ENCODE measurements at places on chromosomes 5 and 9.
A peak's percentile ranks its signal among the peaks of the same experiment; 100 is the strongest.

GRCh38 chr5:75468593-75468992 lies 42.8 kb downstream of the CERT1 start:
- DNase-seq = no peak

GRCh38 chr5:34657988-34658387 lies 1.9 kb downstream of the RAI14 start:
- no peak for DNase-seq

DNA sequence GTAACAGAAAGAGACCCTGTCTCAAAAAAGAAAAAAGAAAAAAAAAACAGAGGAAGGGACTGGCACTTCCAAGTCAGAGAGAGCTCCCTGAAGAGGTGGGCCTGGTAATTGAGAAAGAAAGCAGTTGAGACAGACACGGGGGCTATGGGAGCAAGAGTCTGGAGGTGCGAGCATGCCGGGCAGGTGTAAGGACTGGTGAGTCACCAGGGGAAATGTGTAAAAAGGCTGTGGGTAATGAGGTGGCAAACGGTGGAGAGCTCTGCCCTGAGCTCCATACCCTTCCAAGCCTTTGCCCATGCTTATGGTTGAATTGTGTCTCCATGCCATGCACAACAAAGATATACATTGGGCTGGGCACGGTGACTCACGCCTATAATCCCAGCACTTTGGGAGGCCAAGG lies 18.0 kb upstream of the JADE2 start:
- peak; percentile 37 for DNase-seq

- DNase-seq = no peak
Measured at GRCh38 chr9:128823362-128823902, 5.1 kb downstream of the ENDOG start.

GRCh38 chr9:5492965-5493678 lies 17.2 kb upstream of the PDCD1LG2 start:
- DNase-seq = peak; percentile 92

DNA sequence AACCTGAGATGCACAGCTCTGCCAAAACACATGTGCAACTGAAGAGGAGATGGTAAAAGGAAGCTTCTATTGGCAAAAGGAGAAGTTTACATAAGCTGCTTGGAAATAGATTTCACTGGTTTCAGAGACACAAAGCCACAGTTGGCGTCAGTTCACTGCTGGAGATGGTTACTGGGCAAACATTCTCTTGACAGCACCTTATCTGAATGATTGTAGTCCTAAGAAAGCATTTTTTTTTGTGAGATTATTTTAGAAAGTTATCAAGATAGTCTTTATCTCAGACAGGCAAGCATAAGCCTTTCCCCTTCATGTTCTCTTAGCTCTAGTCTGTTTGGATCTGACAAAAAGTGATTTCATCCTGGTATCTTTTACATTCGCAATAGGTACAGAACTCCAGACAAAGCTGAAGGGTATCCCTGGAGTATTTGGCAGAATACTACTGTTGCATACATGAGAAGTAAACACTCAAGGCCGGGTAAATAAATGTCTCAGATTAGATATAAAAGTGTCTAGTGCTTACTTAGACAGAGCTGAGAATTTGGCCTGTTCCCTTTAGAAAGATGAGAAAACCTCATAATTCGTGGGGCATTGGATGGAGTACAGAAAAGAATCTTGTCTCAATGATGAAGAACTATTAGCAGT lies 1668.0 kb upstream of the NUDT12 start:
- DNase-seq = no peak

- no peak for DNase-seq
Measured at GRCh38 chr5:169374761-169375160, 73.8 kb upstream of the SLIT3 start.

- no peak for DNase-seq
Measured at GRCh38 chr9:129558063-129558550, 62.8 kb downstream of the C9orf50 start.

- no peak for DNase-seq
Measured at GRCh38 chr5:177290816-177291596, 12.5 kb downstream of the RAB24 start.

- DNase-seq = no peak
Measured at GRCh38 chr9:1087120-1087881, 37.1 kb downstream of the DMRT2 start.

DNA sequence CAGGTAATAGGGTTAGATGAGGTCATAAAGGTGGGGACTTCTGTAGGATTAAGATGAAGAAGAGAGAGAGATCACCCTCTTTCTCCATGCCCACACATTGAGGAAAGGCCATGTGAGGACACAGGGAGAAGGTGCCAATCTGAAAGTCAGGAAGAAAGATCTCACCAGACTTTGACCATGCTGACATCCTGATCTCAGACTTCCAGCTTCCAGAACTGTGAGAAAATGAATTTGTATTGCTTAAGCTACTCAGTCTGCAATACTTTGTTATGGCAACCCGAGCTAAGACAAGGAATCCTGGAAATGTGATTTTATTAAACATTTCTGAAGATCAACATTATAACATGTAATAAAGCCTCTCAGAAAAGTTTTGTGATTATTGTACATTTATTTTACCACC lies 3.5 kb upstream of the CSNK1G3 start:
- no peak for DNase-seq

- DNase-seq = no peak
Measured at GRCh38 chr5:81773574-81773973, 22.7 kb upstream of the SSBP2 start.

- no peak for DNase-seq
Measured at GRCh38 chr5:62142351-62142750, 163.7 kb upstream of the KIF2A start.

GRCh38 chr5:163350083-163350482 lies 87.3 kb upstream of the CCNG1 start:
- peak; percentile 27 for DNase-seq

DNA sequence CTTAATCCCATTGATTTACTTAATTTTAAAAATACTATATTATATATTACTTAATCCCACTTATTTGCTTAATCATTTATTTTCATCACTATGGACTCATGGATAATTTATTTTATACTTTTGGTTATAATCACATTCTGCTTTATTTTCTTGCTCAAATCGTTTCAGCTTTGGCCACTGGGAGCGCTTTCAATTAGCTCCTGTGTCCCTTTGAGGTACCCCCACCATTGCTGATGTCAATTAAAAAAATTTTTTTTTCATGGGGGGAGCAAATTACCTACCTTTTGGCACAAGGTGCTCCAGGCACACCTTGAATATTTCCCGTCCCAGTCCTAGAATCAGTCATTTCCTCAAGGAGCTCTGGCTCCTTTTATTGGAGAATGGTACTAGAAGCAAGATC lies 1.4 kb upstream of the TRIO start:
- DNase-seq = no peak

GRCh38 chr9:137366445-137366810 lies 56.5 kb downstream of the EXD3 start:
- no peak for DNase-seq

DNA sequence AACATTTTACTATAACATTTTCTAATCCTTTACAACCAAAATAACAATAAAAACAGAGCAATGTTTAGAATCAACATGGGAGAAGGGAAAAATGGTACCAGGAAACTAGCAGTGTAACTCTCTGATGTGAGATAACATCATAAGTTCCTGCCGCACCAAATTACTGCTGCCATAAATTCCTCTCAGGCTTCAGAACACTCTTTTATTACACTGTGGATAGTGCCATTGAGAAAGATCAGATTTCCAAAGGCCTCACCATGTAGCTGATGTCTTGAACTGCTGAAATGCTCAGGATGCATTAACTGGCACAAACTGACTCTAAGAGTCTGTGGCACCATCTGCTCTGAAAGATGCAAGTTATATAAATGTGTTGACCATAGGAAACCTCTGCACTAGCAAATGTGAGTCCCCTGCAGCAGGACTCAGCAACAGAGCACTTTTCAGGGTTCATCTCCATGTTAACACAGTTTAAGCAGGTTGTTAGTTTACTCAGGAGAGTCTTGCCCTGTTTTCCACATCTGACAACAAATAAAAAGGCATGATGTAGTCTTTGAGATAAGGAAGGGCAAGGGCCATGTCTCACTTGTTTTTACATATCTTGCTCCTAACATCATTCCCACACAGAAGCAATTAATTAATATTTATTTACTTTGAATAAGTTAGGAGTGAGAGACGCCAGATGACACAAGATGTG lies 218.1 kb downstream of the CETN3 start:
- no peak for DNase-seq

DNA sequence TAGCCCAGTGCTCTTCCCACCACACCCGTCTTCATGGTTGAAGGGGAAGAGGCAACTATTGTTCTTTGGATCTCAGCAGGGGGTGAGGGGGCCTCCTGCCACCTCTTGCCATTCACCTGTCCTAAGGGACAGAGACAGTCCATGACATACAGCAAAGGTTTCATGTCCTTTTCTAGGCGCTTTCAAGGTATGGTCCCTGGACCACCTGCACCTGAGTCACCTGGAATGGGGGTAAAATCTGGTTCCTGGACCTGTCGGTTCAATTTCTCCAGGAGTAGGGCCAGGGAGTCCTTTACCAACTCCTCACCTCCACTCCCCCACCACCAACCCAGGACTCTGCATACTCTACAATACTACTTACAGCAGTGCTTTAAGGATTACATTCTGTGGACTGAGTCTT lies 33.5 kb upstream of the SAP30L start:
- no peak for DNase-seq

DNA sequence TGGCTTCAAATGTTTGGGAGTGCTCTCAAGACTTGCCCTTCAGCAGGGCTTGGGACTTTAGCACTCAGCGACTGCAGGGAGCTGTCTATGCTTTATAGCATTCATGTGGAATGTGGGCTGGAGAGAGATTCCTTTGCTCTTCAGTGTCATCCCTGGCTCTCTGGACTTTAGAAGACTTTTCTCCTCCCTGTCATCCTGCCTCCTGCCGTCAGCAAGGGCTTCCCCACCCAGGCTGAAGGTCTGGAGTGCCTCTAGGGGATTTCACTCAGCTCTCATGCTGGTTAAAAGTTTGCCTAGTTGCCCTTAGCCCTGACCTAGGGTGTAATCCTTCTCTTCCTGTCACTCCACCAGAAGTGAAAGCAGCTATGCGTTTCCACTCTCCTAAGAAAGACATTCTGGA lies 210.9 kb downstream of the FRMD3 start:
- no peak for DNase-seq

GRCh38 chr5:102760815-102761214 lies 5.7 kb downstream of the PAM start:
- DNase-seq = no peak

GRCh38 chr5:113204525-113205161 lies 228.0 kb downstream of the DCP2 start:
- peak; percentile 89 for DNase-seq

- DNase-seq = no peak
Measured at GRCh38 chr5:115510145-115510645, 34.4 kb downstream of the FEM1C start.

DNA sequence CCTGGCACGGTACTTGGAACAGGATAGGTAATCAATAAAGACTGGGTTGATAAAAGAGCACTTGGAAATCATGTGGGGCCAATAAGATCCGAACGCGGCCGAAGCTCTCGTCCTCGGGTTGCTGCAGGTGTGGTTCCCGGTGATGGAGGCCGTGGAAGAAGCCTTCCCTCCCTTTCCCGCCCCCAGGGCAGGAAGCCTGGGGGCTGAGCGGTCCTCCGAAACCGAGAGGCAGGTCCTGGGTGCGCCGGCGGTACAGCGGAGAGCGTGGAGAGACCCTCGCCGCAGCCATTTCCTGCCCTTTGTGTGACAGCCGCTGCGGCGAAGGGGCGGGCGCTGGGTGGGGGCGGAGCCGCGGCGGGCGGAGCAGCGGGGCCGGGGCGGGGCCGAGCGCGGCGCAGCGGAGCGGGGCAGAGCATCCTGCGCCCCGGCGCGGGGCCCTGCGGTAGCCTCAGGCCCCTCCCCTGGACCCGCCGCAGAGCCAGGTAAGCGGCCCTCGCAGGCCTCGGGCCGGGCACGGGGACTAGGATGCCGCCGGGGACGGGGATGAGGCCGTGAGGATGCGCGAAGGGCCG lies at the start of gene CYFIP2:
Gene CYFIP2 (plus strand): TSS at position 410 of the 572 bp plus-strand sequence. CDS start 19,239 bp downstream, outside the sequence.
- DNase-seq = no peak

DNA sequence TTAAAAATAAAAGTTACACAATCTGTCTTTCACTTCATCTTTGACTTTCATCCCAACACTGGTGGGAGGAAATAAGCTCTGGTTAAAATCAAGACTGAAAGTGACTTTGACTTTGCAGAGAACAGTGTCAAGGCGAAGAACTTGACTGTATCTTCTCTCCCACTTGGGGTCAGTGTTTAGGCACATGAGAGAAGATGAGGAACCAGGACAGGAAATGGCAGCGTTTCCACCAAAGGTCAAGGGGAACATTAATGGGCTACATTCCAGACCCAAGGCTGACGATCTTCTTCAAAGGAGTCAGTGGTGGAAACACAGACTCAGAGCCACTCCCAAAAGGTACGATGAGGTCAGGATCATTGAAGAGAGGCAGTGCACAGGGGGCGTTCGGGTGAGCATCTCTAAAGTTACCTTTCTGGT lies 409.5 kb downstream of the ARHGEF28 start:
- DNase-seq = peak; percentile 69

- no peak for DNase-seq
Measured at GRCh38 chr9:85858056-85858750, 82.7 kb upstream of the NAA35 start.

DNA sequence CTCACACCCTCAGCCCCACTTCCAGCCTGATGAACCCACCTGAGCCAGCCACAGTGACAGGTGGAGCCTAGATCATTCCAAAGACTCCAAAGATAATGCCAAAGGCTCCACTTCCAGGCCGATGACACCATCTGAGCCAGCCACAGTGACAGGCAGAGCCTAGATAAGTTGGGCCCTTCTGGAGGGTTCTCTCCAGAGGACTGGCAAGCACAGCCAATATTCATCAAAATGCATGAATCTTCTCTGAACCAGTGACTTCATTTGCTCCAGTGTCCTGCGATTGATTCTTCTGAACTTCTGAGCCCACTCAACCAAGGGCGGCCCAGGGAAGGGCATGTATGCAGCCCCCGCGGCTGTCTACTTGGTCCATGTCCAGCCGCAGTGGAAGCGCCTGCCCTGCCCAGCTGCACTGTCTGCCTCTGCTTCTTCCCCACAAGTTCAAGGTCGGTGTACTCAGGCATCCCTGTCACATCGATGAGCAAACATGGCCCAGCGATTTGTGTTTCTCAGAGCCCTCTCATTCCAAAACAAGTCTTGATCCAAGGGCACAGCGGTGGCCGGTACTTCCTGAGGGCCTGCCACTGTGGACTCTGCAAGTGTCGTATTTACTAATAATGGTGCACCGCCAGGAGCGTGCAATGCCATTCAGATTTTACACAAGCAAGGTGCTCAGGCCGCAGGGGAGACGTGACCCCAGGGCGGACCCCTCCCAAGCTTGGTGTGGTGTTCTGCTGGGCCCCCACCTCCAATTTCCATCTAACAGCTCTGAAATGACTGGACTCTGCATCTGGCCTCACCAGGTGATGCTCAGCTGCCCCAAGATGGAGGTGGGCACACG lies 107.0 kb downstream of the VAV2 start:
- no peak for DNase-seq

GRCh38 chr9:137235424-137236237 lies 4.9 kb downstream of the SLC34A3 start:
- DNase-seq = no peak

DNA sequence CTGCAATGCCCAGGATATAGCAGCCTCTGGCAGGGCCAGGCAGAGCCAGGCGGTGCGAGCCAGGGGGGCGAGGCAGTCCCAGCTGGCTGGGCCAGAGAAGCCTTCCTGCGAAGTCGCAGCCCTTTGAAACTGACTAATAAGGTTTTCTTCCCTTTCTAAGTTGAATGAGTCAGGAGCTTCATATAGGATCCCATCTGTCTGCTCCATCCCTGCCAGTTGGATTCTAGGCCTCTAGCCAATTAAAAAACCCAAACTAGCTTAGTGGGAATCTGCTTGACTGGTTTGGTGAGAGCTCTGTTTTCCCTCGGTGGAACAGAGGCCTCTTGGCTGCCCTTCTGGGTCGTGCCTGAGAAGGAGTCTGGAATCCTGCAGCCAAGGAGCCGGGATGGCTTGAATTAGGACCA lies 70.1 kb upstream of the RAPGEF1 start:
- DNase-seq = peak; percentile 20

Data from bronchial epithelial cell (primary cell).